Bronchial epithelial cell (primary cell): ENCODE measurements at places on chromosomes 7 and 10.

- no peak for DNase-seq
These were observed 104.6 kb downstream of the HGF start for GRCh38 chr7:81665236-81665635.

GRCh38 chr7:97019710-97020225 lies 4.9 kb downstream of the DLX5 start:
- no peak for DNase-seq

- no peak for DNase-seq
These were observed 97.6 kb upstream of the GSDME start for GRCh38 chr7:24854866-24855265.

- no peak for DNase-seq
These were observed 236.6 kb downstream of the CDK14 start for GRCh38 chr7:90832726-90833125.

DNA sequence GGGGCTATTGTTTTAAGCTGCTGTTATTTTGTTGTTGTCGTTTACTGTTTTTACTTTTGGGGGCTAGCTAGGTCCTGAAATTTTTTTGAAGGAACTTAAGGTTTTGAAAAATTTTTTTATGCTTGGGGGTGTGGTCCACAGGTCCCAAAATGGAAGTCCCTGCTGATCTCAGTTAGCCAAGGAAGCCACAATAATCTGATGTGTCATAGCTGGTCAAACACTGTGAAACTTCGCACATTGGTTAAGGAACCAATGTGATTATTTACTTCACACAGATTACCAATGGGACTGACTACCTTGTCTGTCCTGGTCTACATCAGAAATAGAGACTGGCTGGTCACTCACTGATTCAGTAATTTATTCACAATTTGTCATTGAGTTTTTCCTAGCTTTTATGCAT lies 29.5 kb upstream of the HYCC1 start:
- no peak for DNase-seq

DNA sequence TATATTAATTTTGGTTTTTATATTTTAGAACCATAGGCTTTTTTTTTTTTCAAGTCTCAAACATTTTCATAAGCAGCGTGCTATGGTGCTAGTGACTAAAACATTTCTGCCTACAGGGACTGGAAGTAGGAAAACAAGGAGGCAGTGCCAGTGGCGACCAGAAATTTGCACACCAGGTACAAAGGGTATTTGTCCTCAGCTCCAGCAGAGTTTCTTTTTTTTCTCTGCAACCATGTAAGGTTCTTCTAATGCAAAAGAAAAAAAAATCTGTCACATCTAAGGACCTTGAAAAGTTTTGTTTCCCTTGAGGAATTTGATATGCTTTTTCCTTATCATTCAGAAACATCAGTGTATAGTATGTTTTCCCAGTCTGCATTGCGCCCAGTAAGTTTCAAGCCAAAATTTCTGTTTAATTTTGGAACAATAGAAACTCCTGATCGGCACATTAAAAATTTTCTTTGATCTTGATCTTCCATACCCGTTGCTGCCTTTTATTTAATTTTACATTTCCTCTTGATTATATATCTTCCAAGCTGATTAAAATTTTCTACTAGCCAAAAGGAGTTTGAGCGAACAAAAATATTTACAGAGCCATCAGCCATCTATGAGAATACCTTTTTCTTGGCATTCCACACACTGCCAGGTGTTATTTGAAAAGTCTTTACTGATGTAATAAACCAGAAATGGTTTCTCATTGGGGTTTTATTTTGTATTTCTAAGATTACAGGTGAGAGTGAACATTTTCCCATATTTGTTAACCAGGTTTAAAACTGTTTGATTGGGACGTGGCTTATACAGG lies 956 bp upstream of the KLHDC10 start:
- DNase-seq = no peak

GRCh38 chr7:148553979-148554378 lies 36.6 kb upstream of the C7orf33 start:
- no peak for DNase-seq

GRCh38 chr7:67854221-67855178 lies 857.9 kb downstream of the TYW1 start:
- no peak for DNase-seq

DNA sequence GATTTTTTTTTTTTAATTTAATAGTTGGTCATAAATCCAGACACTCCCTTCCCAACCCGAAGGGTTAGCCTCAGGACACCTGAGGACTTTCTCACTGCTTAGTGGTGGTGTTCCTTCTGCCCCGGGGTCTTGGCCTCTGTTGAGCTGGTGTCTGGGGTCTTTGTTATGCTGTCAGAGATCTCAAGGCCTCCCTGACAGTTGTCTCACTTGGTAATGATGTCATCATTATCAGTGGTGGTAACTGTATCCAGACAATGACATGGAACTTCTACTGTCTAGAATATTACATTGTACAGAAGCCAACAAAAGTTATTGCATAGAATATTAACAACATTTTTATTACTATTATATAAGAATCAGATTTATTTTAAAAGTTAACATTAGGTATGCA lies 32.9 kb downstream of the PPP2R2D start:
- no peak for DNase-seq

GRCh38 chr10:91201213-91201996 lies 19.1 kb upstream of the PCGF5 start:
- DNase-seq = no peak
